ENCODE measurements at places on chromosomes 11 and 22.

- DNase-seq, result no peak
Measured at GRCh38 chr22:34784056-34784455, 281.9 kb upstream of the ISX start.

GRCh38 chr11:1025410-1026162 is 10.9 kb downstream of the MUC6 start:
- DNase-seq, result no peak

DNA sequence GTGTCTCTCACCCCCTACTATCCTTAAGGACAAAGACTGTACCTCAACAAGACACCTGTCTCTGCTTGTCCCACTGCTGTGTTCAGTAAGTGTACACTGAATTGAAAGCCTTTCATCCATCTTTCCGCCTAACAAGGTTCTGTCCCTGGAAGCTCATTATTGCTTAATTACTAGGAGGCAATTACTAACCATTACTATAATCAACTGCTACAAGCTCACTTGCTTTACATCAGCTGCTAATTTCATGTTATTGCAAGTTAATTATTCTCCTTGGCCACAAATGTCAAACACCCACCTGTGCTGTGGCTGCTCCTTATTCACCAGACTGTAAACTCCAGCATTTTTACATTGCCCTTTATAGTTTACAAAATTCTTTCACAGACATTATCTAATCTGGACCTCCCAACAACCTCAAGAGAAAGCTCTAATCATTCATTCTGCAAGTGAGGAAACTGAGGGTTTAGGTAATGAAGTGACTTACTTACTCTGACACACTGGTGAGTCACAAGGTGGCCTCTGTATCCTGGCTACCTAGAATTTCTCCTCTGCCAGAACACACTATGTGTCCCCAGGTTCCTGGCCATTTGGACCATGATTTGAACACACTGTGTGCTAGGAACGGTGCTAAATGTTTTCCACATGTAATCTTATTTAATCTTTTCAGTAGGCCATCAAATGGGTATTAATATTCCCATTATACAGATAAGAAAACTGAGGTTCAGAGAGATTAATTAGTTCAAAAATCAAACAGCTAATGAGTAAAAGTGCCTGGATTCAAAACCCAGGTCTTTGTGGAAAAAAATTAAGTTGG is 66.7 kb downstream of the RAB30 start:
- DNase-seq, result no peak

- DNase-seq, result no peak
Measured at GRCh38 chr22:48628891-48629543, 1198.7 kb downstream of the BRD1 start.

- no peak for DNase-seq
Measured at GRCh38 chr22:29695129-29695926, 24.5 kb upstream of the CABP7 start.

GRCh38 chr22:25358421-25359170 is 139.2 kb downstream of the CRYBB2 start:
- no peak for DNase-seq

DNA sequence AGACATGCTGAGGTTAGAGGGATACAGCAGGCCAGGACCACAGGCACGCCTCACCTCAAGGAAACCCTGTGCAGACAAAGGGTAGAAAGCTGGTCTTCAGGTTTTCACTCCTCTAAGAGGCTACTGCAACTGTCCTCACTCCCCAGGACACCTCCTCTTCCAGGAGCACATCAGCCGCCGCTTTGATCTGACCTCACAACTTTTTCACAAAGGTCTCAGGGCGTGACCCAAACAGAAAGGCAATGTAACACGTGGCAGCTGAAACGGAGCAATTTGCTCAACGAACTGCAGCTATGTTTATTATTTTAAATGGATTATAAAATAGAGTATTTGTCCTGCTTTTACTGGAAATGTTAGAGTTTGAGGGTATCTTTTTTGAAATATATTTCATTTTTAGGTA is 46.1 kb downstream of the LARGE1 start:
- no peak for DNase-seq

- DNase-seq, result peak; percentile 6
Measured at GRCh38 chr11:2777871-2778629, 78.3 kb upstream of the KCNQ1OT1 start.

GRCh38 chr11:75677275-75677674 is 8.4 kb upstream of the MAP6 start:
- DNase-seq, result no peak

- no peak for DNase-seq
Measured at GRCh38 chr11:28223577-28223976, 115.4 kb downstream of the METTL15 start.

DNA sequence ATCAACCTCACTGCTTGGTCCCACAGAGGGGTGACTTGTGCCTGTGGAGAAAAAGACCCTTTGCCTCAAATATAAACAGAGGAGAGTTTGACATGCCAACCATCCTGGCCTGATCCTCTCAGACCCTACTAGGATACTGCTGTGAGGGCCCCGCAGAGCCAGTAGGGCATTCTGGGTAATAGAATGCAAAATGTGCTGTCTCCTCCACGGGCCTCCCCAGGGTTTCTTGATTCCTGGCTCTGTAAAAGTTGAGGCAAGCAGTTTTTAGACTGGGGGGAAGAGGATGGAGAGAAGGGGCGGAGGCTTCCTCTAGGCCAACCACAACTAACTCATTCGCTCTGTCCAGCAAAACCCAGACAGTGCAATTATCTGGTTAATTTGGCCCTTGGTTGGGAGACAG is 81.7 kb downstream of the SYN3 start:
- DNase-seq, result no peak

DNA sequence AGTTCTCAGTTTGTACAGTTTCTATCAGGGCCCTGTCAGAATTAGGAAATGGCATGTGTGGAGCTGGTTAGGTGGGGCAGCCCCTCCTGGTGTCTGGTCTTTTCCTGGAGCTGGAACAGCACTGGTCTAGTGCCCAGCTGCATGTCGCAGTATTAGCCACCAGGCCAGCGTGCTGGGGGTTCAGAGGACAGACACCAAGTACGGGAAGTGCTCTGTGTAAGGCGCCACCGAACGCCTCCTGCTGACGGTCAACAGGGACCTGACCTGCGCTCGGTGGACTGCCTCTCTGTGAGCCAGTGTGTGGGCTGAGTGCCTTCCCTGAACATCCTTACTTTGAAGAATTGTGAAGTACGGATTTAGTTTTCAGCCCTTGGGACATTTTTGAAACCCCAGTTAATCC is 33.9 kb downstream of the AP2A2 start:
- DNase-seq, result no peak

DNA sequence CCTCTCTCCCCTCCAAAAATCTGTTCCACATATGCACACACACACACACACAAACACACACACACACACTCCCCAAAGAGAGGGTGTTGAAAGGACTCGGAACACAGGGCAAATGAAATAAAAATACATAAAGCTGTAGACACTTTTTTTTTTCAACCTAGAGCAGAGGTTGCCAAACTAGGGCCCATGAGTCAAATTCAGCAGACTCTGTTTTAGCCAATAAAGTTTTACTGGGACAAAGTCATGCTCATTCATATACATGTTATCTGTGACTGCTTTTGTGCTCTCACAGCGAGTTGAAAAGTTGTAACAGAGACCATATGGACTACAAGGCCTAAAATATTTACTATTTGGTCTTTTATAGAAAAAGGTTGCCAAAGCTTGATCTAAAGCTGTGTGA is 8.9 kb downstream of the IMMP1L start:
- DNase-seq, result no peak

GRCh38 chr11:9787981-9788521 is 124.2 kb downstream of the SWAP70 start:
- DNase-seq, result no peak

DNA sequence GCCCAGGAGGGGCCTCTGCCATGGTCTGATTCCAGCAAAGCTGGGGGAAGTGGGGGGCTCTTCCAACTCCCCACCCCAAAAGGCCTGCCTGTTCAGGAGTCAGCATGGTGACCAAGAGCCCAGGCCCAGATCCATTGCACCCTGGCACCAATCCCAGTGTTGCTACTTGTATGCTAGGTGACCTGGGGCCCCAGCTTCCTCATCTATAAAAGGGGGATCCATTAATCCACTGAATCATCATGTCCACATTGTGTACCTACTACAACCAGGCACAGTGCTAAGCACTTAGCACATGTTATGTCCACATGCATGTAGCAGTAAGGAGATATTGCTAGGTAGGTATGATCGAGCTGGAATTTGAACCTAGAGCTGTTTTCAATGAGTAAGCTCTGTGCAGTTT is 2.0 kb downstream of the SYT12 start:
- no peak for DNase-seq

GRCh38 chr11:46315033-46315738 is 32.1 kb upstream of the DGKZ start:
- peak; percentile 65 for DNase-seq

DNA sequence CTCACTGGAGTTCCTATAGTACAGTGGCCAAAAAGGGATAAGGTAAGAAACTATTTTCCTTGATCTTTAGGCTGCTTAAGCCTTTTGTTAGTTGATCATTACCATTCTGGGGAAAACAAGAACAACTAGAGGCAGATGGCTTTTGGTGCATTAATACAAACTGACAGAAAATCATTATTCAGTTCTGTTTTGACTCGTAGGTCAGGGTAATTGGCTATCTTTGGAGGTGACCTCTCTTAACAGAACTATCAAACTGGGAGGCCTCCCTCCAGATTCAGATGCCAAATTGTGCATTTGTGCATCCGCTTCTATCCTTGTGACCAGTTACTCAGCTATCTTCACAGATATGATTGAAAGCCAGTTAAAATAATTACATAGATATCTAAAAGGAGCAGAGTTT is 23.2 kb upstream of the GRK2 start:
- DNase-seq, result no peak

DNA sequence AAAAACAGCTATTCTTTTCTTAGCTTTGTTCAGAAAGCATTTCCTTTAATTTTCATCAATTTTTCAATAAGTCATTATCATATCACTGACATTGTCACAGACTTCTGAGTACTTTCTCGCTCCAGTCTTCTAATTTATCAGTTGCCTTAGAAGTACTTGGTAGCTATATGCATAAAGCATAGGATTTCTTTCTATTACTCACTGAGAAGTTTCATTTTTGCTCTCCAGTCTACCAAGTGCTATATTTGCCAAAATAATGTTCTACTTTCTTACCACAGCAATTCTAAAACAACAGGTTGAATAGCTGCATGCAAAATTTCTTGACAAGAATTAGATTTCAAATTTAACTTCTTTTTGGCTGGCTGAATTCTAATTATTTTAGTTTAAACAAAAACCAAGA is 116.3 kb downstream of the STK33 start:
- no peak for DNase-seq

All from SHP77 treated with DMSO at 0.1 percent for 48 hours (cell line).